ENCODE measurements at places on chromosomes 7 and 10. TPM values are rescaled to one million over a fixed set of nuclear protein-coding genes. Genes with fewer than 3 reads are reported as not detected.

Gene DAGLB
- 22.8 TPM for total RNA-seq

Gene MEPCE
- 57.6 TPM for total RNA-seq

Gene YAE1
- 12.1 TPM for total RNA-seq

Gene VIM
- 192 TPM for total RNA-seq

Gene EVX1
- not detected for total RNA-seq

Gene ALOX5
- total RNA-seq: 3.1 TPM

Gene FAM25A
- total RNA-seq: not detected

Gene TACC2
- total RNA-seq: not detected

Gene ST8SIA6
- not detected for total RNA-seq

Gene MSMB
- total RNA-seq: not detected

Gene UCN3
- total RNA-seq: not detected

Gene PBLD
- total RNA-seq: 1.1 TPM

Gene ZP3
- 4.2 TPM for total RNA-seq

Gene HSPA12A
- total RNA-seq: not detected

Gene PDE1C
- not detected for total RNA-seq

Gene GPRIN2
- total RNA-seq: not detected

Gene CLDN4
- total RNA-seq: not detected

Gene XRCC2
- 24.0 TPM for total RNA-seq

Gene ADAMTS14
- total RNA-seq: 0.21 TPM

Gene SPDYE9
- total RNA-seq: not detected

Gene OIT3
- total RNA-seq: not detected

Gene AMZ1
- 0.05 TPM for total RNA-seq

Gene GPR26
- not detected for total RNA-seq

Gene SPACDR
- total RNA-seq: 2.9 TPM

Gene TEX47
- not detected for total RNA-seq

Gene STEAP4
- 1.1 TPM for total RNA-seq

Gene LIPJ
- total RNA-seq: not detected

Gene CUZD1
- total RNA-seq: 3.0 TPM

Gene PAX4
- not detected for total RNA-seq

Gene IKZF1
- total RNA-seq: 324 TPM

Gene UCMA
- not detected for total RNA-seq

Gene SLC16A9
- total RNA-seq: 5.4 TPM

Gene HOXA9
- not detected for total RNA-seq

Gene CALN1
- total RNA-seq: not detected

Gene RNF133
- not detected for total RNA-seq

Gene AGR2
- total RNA-seq: not detected

Gene SMIM30
- 36.8 TPM for total RNA-seq

Gene GJC3
- total RNA-seq: 0.18 TPM

Gene CPN1
- total RNA-seq: not detected

Gene KLF14
- total RNA-seq: not detected

Gene LEP
- total RNA-seq: not detected

Gene PON3
- not detected for total RNA-seq

Gene NME8
- not detected for total RNA-seq

Gene TAC1
- 0.31 TPM for total RNA-seq

Gene PDZD7
- 0.47 TPM for total RNA-seq

Gene CRHR2
- not detected for total RNA-seq

Gene NDUFB2
- total RNA-seq: 178 TPM

Gene NUTM2A
- not detected for total RNA-seq

Gene ELN
- total RNA-seq: not detected

Gene ZSWIM8
- 54.2 TPM for total RNA-seq

Gene FAM241B
- 10.2 TPM for total RNA-seq

Gene SORCS1
- total RNA-seq: not detected

Gene FZD8
- 0.41 TPM for total RNA-seq
